Stimulated activated CD4-positive, alpha-beta T cell treated with anti-CD3 and anti-CD28 coated beads, TNF-alpha, amount 100 ng/mL, for 24 hours (primary cell): ENCODE measurements at places on chromosomes 7 and 10.
A peak's percentile ranks its signal among the peaks of the same experiment; 100 is the strongest.

DNA sequence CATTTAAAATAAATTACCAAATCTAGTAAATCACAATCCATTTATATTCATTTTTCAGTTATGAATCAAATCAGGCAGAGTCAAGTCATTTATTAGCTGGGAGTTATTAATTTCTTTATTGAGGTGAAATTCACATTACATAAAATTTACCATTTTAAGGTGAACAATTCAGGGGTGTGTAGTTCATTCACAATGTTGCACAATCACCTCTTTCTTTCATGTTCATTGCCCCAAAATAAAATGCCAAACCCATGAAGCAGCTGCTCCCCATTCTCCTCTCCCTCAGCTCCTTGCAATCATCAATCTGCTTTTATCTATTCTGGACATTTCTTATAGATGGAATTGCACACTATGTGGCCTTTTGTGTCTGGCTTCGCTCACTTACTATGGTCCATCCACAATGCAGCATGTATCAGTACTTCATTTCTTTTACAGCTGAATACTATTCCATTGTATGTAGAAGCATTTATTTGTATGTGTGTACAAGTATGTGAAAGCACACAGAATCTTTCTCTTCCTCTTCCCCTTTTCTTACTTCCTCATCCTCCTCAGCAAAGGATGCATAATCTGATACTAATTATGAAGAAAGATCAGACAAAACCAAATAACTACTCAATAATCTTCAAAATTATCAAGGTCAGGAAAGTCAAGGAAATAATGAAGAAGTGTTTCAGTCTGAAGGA is 60.6 kb downstream of the LMBR1 start:
- DNase-seq = no peak

- no peak for DNase-seq
These were observed 43.4 kb upstream of the KLF14 start for GRCh38 chr7:130777426-130777825.

DNA sequence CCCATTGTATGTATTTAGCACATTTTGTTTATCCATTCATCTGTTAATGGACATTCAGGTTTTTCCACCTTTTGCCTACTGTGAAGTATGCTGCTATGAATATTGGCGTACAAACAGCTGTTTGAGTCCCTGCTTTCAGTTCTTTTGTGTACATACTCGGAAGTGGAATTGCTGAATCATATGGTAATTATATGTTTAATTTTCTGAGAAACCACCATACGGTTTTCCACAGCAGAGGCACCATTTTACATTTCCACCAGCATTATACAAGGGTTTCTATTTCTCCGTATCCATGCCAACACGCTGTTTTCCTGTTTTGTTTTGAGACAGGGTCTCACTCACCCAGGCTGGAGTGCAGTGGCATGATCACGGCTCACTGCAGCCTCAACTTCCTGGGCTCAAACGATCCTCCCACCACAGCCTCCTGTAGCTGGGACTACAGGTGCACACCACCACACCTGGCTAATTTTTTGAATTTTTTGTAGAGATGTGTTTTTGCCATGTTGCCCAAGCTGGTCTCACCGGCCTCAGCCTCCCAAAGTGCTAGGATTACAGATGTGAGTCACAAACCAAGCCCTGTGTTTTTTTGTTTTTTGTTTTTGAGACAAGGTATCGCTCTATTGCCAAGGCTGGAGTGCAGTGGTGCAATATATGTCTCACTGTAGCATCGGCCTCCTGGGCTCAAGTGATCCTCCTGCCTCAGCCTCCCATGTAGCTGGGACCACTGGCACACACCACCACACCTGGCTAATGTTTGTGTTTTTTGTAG is 22.1 kb upstream of the FBXW4 start:
- peak; percentile 7 for DNase-seq

GRCh38 chr10:119691726-119692125 is 34.1 kb upstream of the INPP5F start:
- no peak for DNase-seq

- DNase-seq = no peak
These were observed 520 bp downstream of the MOSPD3 start for GRCh38 chr7:100612730-100613390.

- no peak for DNase-seq
These were observed 5.5 kb downstream of the WNT8B start for GRCh38 chr10:100468322-100468721.

GRCh38 chr10:25142116-25142864 is 32.5 kb upstream of the GPR158 start:
- DNase-seq = no peak

GRCh38 chr10:49162063-49162462 is 26.1 kb downstream of the TMEM273 start:
- DNase-seq = no peak

- DNase-seq = no peak
These were observed 108.1 kb downstream of the EEPD1 start for GRCh38 chr7:36261019-36261754.

- DNase-seq = no peak
These were observed 29.6 kb downstream of the FAM133B start for GRCh38 chr7:92560602-92561001.

- no peak for DNase-seq
These were observed 20.7 kb downstream of the PLPP4 start for GRCh38 chr10:120477743-120478141.

DNA sequence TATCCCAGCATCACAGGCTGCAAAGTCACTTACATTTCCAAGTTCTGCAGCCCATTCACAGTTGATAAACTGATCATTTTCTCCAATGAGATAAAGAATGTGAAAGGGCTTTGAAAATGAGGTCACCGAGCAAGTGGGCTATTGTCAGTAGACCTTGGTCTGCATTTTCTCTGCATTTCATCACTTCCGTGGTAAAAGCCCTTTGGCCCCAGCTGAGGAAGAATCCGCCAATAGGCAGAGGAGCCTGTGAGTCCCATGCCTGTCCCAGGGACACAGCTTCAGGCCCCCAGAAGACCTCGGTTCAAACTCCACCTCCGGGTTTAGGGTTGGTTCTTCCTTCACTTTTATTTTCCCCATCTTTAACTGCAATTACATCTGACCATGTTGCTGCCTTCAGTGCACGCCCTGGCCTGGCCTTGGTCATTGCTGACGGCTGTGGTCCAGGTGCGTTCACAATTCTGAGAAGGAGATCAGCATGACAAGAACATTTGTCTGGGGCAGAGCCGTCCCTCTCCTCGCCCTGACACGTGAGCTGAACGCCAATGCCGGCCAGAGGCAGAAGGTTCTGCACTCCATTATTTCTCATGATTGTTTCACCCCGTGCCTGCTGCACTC is 292.5 kb downstream of the TCERG1L start:
- DNase-seq = no peak

GRCh38 chr7:45643630-45644029 is 69.5 kb downstream of the ADCY1 start:
- no peak for DNase-seq

DNA sequence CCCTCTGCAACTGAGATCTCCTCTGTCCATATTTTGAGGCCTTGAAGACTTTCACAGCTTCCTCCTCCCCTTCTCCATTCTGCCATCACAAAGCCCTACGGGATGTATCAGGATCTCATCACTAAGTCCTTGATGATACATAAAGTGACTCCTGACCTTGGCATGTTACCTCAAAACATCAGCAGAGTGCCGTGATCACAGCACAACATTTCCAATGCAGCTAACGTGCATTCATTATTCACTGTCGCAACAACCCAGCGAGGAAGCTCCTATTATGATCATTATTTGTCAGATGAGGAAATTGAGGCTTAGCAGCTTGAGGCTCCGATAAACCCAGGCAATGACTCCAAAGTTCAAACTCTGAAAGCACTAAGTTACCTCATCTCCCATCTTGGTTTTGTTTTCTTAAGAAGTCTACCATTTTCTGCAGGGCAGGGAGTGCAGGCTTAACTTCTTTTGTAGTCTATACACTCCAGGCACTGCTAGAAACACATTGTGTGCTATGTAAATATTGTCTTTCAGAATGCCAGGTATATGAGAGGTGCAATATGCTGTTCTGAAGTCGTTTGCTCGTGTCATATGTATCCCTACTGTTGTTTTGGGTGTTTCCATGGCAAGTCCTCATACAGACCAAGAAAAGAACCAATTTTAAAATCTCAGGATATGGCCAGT is 80.6 kb upstream of the C1QL3 start:
- no peak for DNase-seq

DNA sequence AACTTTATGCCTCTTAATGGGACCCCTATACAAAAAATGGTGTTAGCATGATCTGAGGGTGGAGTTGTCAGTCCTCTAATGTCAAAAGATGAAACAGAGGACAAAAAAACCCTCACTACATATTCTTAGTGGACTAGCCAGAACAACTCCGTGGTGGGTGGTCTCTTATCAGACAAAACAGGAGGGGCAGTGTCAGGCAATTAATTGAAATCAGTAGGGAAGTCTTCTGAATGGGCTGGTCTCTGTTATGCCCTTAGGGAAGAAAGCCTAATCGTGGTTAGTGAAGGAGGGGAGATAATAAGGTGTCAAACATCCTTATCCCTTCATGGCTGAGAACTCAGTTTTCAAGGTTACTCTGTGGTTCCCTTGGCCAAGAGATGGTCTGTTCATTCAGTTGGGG is 909.4 kb downstream of the GRID1 start:
- no peak for DNase-seq

- no peak for DNase-seq
These were observed 27.5 kb downstream of the PVRIG start for GRCh38 chr7:100247152-100247757.

GRCh38 chr7:101624246-101625001 is 4.7 kb downstream of the MYL10 start:
- no peak for DNase-seq

GRCh38 chr10:32954080-32954479 is 4.0 kb downstream of the ITGB1 start:
- no peak for DNase-seq

GRCh38 chr7:94433224-94433623 is 38.5 kb downstream of the COL1A2 start:
- DNase-seq = no peak

GRCh38 chr10:127805950-127806349 is 69.0 kb downstream of the FOXI2 start:
- DNase-seq = no peak

DNA sequence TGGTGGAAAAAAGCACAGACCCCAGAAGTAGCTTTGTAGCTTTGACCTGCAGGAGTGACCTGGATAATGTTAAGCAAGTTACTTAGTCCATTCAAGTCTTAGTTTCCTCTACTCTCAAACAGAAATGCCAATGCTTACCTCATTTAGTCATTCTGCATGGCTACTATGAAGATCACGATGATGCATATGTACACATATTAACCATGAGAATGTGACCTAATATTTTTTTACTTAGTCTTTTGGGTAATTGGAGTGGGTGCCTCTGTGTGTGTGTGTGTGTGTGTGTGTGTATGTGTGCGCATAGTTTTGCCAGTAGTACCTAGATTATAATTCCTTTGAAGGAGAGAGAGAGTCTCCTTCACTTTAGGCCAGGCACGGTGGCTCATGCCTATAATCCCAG is 95.8 kb downstream of the NRP1 start:
- no peak for DNase-seq

DNA sequence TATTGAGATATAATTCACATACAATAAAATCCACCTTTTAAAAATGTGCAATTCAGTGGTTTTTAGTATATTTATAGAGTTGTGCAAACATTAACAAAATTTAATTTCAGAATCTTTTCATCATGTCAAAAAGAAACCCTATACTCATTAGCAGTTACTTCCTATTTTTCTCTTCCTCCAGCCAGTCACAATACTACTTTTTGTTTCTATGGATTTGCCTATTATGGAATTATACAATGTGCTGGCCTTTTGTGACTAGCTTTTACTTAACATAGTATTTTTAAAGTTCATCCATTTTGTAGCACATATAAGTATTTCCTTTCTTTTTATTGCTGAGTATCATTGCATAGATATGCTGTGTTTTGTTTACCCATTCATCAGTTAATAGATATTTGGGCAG is 199.9 kb upstream of the IMMP2L start:
- DNase-seq = no peak
